Activated effector memory CD4-positive, alpha-beta T cell treated with Interleukin-2 at 50 U/mL for 16 hours (primary cell): ENCODE measurements at places on chromosomes 7 and 10.

DNA sequence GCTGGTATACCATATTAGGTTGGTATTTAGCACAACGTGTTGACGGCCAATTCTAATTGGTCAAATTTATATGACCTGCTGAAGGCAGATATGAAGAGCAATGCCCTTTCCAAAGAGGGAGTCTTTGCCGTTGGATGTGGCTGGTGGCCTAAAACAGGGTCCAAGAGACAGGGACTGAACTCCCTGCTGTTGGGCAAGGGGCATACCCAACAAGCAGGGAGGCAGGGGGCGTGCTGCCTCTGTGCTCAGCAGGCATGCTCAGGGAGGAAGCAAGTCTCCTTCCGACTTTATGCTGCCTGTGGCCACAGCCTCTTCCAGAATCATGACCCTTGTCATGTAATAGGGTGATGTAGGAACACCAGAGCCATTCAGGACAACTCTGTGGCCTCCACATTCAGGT lies 167.7 kb upstream of the NPVF start:
- no peak for DNase-seq

DNA sequence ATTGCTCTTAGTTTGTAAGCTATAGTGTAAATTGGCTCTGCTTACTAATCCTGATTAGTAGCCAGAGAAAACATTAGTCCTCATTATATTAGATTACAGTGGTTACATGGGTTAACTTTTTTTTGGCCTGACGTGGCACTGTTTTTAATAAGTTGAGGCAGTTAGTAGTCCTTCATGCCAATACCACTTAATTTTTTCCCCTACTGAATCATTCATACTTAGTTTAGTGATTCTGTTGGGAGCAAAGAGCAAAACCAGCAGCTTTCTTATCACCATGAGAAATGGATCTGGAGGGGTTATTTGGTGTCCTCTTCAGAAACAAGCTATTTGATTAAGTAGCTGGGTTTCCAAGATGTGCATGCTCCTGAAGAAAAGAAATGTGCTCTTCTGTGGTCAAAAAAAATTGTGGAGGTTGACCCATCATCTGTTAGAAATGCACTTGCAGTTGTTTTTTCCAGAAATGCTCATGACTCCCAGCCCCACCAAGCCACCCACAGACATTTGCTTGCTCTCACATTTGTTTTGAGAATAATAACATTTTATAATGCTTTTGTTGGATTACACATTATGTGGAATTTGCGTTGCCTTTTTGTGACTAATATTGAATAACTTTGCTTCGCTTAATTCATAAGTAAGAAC lies 258.5 kb downstream of the HDAC9 start:
- no peak for DNase-seq

DNA sequence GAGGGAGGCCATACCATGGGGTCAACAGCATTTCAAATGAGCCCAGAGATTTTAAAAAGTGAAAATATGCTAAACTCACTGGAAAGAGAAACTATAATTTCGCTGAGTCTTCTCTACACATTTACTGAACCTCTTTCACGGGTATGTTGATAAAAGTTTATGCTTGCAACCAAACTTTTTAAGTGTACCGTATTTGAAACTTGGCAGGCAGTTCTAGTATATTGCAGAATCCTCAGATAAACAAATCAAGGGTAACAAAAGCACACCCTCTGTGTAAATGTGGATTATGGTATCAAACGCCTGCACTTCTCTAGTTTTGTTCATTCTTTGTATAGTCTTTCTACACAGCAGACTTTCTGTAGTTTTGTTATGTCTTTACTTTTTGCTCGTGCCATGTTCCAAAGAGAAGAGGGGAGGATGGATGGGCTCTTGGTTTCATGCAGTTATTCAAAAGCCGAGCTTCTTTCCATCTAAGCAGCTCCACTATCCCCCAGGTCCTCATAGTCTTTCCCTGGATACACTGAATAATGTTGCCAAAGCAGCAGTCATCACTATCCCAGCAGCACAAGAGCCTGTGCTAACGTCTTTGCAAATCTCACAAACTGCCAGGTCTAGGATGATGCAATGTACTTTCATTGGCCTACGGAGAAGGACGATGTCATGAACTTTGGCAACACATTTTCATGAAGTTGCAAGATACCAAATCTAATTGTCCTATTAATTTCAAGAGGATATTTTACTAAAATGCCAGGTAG lies 131.2 kb downstream of the MPP7 start:
- DNase-seq: no peak

DNA sequence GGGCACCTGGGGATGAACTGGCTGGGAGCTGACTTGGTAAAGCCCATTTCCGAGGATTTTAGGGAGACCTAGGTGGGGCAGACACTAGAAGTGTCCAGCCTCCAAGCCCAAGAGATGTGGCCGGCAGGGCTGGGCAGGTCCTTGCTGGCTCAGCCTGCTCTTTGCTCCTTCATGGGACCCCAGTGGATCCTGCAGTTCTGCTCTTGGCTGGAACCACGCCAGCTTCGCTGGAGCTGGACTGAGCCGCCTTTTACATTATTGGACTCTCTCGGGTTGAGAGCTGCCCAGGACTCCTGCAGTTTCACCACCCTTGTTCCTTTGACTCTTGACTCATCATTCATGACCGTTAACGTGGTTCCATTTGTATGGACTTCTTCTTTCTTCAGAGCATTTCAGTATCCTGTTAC lies 5.7 kb downstream of the PPIF start:
- DNase-seq: no peak

GRCh38 chr7:116736927-116737715 lies 65.1 kb downstream of the MET start:
- DNase-seq: no peak

GRCh38 chr10:20745556-20746375 lies 151.3 kb downstream of the NEBL start:
- DNase-seq: no peak

GRCh38 chr7:30717181-30717580 lies 34.8 kb upstream of the INMT start:
- DNase-seq: no peak

DNA sequence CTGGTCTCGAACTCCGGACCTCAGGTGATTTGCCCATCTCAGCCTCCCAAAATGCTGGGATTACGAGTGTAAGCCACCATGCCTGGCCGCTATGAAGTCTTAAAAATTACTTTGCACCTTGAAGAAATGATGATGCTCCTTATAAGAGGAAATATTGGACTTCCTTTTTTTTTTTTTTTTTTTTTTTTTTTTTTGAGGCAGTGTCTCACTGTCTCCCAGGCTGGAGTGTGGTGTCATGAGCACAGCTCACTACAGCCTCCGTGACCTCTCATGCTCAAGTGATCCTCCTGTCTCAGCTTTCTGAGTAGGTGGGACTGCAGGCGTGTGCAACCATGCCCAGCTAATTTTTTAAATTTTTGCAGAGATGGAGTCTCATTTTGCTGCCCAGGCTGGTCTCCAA lies 65.3 kb downstream of the KMT2E start:
- no peak for DNase-seq

- no peak for DNase-seq
Measured at GRCh38 chr7:25048444-25048834, 68.5 kb upstream of the OSBPL3 start.

DNA sequence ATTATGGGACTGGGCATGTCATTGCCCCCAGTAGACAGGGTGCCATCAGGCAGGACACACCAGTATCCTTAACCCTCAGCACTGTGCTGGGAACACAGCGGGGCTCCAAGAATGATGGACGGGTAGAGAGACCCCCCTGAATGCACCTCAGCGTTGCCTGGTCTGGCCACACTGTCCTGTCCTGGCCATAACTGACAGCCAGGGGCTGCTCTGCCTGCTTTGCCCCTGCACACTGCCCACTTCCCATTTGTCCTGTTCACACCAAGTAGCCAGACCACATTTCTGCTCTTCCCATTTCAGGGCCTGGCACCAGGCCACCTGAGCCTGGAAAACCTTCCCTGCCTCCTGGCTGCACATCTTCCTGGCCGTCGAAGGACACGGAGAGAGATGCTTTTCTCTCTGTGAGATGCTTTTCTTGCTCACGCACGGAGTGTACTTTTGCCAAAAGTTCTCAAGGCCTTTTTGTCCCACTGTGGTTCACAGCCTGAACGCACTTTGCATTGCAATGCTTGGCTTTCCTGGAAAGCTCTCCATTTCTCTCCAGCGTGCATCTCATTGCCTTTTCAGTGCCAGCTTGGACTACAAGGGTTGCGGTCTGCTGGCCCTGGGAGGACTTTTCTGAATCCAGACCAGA lies 131.0 kb upstream of the EEPD1 start:
- no peak for DNase-seq

GRCh38 chr10:29951441-29951931 lies 107.9 kb downstream of the JCAD start:
- no peak for DNase-seq

DNA sequence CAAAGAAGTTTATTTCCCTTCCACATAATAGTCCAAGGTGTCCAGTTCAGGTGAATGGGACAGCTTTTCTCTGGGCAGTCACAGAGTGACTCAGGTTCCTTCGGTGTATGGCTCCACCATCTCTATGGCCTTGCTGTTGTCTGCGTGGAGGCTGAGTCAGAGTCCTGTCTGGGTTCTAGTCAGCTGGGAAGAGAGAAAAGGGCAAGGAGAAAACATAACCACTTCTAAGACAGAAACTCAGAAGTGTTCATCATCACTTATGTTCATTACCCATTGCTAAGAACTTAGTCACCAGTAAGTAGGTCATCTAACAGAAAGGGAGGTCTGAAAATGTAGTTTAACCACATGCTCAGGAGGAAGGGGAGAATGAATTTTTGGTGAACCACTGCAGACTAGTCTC lies 32.4 kb upstream of the CCDC7 start:
- DNase-seq: no peak

- peak; percentile 43 for DNase-seq
Measured at GRCh38 chr10:62817121-62817765, 1.1 kb upstream of the EGR2 start.

DNA sequence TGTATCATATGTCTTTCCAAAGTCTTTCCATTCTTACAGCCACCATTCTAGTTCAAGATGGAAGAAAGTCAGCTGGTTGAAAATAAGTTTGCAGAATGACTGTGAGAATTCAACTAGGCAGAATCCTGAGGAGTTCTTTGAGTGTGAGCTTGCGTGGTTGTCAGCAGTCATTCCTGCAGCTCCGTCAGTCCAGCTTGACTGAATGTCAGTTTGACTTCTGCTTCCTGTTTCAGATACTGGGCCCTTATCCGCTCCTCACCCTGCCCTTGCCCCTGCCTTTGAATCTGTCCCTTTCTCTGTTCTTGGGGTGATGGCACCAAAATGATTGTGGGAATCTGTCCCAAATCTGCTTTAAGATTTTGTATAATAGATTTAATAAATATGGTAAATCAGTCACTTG lies 27.8 kb downstream of the SLC26A5 start:
- no peak for DNase-seq

DNA sequence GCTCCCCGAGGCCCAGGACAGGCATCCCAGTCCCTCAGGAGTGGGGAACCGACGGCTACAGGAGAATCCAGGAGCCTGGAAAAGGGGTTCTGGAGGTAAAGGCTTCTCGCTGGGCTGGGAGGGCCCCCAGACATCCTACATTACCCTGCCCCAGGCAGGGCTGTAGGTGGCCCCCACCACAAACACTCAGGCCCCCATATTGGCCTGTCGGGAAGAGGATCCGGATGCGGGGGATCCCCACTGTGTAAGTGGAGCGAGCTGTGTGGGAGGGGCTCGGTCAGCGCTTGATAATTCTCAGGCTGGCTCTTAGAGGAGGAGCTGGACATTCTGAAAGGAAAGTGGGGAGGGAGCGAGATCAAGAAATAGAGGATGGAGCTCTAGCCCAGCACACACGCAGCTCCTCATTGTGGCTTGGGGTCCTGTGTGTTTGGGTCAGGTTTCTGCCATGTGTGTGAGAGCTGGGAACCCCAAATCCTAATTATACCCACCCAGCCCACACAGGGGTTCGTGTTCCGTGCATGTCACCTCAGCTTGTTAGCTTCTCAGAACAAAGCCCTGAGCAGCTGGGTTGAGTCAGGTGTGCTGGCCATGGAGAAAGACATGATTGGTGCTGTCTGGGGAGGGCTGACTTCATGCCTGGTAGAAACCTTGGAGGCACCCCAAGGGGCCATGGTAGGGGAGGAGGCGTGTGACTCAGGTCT lies 49.4 kb downstream of the ZNF467 start:
- no peak for DNase-seq

DNA sequence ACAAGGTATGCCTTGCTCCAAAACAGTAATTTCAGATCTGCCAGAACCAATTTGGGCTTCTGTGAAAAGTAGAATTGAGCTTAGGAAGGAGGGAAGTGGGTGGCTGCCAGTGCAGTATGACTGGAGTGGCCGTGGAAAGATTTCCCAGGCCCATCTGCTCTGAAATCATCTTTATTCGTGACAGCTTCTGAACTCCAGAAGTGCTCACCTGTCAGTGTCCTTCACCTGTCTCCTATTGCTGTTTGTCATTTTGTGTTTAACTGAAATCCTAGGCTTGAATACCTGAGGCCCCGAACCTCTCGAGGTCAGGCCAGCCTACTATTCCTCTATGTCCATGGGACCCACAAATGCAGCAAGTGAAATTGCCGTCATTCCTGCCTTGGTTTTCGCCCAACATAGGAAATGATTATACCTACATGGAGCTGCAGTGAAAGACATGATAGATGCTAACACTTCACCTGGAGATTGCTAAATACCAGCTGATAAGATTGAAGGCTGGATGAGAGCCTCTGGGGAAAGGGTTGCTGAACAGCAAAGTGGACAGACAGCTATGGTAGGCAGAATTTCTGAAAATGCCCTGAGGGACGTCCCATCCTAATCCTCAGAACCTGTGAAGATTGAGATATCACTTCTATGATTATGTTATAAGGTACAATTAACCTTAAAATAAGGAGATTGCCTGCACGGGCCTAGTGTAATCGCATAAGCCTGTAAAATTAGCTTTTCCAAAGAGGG lies 82.1 kb downstream of the C1GALT1 start:
- no peak for DNase-seq
